ENCODE measurements at places on chromosomes 12 and 14.

DNA sequence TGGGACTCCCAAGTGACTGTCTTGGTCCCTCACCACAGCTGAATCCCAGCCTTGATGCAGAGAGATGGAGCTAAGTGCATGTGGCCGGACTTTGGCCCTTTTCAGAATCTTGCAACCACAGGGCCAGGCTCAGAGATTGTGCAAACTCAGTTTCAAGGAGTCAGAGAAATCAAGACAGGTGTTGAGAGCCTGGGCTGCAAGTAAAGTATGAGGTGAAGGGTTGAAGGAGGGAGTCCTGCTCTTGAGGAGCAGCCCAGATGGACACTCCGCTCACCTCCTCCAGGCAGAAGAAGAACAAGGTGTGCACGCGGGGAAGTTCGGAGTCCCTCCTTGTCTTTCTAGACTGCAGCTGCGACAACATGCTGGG, 6.3 kb upstream of the BMP4 start:
- DNase-seq, result no peak

GRCh38 chr12:101001669-101002068, 207.1 kb downstream of the ANO4 start:
- DNase-seq, result no peak

GRCh38 chr12:112354399-112354798, 27.8 kb downstream of the HECTD4 start:
- no peak for DNase-seq

GRCh38 chr12:30909349-30910037, 17.1 kb upstream of the TSPAN11 start:
- DNase-seq, result no peak

DNA sequence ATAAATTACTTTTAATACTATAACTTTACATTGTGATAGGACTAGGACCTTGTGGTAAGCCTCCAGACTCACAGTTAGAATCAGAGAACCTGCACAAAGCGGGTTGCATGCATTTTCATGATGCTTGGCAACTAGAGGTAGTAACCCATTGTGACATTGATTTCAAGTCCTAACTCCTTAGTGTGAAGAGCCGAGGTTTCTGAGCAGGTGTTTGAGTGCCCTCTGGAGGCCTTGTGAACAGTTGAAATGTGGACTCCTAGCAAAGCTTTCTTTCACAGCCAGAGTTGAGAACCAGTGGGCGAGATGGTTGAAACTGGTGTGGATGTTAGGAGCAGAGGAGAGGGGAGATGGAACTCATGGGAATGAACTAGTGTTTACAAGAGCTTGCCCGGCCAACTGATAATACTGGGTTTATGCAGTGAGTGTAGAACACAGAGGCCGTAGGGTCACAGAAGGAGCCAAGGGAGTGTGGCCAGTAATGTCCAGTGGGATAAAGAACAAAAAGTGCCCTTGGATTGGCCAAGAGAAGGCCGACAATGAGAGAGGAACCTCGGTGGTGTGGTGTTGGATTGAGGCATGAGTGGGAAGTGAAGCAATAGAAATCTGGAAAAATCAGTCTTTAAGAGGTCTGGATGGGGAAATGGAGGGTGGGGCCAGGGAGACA, 10.9 kb downstream of the ZNF664 start:
- peak; percentile 93 for DNase-seq

DNA sequence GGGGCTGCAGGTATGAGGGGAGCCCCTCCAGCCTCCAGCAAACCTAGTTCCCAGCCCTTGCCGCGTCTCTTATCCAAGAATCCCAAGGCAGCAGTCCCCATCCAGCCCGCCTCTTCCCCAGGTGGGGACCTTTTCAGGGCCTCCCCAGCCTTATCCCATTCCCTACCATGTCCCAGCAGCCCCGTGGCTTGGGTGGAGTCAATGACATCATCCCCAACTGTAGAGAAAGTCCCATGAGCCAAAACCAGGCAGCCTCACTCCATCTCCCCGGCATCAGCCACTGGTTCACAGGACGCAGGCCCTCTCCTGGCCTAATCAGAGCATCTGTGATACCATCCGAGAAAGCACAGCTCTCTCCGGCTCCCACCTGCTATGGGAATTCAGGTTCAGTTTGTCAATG, 131.0 kb downstream of the NCOR2 start:
- DNase-seq, result no peak

- no peak for DNase-seq
Observed at GRCh38 chr12:75476071-75476470, 4.5 kb upstream of the GLIPR1 start.

GRCh38 chr14:39080886-39081285, 22.1 kb downstream of the SEC23A start:
- DNase-seq, result no peak

DNA sequence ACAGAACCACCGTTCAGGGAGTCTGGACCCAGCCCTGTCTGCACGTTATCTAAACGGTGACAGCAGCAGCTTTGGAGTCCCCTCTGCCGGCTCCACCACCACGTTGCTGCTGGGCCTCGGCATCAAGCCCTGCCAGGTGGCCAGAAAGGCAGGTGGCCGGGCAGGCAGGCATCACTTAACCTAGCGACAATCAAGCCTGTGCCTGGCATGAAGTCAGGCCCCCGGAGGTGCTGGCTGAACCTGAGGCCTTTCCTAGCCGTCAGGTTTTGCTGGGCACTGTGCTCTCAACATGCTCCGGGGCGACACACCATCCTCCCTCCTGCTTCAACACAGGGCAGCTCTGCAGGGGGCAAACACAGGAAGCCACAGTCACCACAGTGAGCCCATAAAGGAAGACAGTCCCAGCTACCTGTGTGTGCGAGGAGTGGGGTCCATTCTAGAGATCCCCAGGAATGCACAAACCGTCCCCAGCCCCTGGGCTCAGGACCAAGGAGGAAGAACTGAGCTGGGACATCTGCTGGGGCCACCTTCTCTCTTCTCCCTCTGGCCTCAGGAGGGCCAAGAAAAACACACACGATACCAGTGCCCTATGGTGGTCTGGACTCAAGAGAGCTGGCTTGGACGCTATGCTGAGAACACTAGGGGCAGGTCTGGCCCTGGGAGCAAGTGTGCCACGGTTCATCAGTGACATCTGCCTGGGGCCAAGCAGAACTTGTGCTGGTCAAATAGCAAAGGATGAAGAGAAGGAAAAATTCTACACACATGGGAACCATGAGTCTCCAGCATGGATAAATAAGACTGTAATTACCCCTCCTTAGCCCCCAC, 44.7 kb downstream of the CCDC88C start:
- no peak for DNase-seq

- no peak for DNase-seq
Observed at GRCh38 chr14:33103489-33103888, 164.8 kb downstream of the NPAS3 start.

GRCh38 chr12:53221203-53222080, 10.6 kb downstream of the RARG start:
- DNase-seq, result no peak

DNA sequence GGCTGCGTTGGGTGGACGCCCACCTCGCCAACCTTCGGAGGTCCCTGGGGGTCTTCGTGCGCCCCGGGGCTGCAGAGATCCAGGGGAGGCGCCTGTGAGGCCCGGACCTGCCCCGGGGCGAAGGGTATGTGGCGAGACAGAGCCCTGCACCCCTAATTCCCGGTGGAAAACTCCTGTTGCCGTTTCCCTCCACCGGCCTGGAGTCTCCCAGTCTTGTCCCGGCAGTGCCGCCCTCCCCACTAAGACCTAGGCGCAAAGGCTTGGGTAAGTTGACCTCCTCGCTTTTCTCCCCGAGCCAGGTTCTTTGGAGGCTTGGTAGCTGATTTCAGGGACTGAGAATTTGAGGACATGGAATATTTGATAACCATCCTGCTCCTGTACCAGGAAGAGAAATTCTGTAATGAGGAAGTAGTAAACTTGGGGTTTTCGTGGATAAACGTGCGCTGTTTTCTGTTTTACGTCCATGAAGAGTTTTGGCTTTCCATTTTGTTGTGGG, 530 bp downstream of the APAF1 start:
- peak; percentile 47 for DNase-seq

DNA sequence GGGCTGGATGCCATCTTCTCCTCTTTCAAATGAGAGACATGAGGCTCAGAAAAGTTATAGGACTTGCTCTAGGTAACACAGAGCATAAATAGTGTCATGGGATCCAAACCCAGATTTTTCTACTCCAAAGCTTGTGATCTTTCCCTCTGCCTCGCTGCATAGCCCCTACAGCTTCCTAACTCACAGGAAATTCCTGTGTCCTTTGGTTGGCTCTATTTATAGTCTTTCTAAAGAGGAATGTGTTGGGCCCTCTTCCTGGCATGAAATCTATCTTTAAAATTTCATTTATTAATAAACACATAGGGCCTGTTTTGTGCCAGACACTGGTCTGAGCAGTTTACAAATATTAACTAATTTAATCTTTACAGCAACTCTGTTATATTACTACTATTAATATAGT, 9.8 kb upstream of the KCNA5 start:
- DNase-seq, result no peak

GRCh38 chr12:26434299-26435068, 239.1 kb downstream of the SSPN start:
- peak; percentile 73 for DNase-seq

GRCh38 chr12:11758510-11759493, 109.3 kb downstream of the ETV6 start:
- peak; percentile 45 for DNase-seq

DNA sequence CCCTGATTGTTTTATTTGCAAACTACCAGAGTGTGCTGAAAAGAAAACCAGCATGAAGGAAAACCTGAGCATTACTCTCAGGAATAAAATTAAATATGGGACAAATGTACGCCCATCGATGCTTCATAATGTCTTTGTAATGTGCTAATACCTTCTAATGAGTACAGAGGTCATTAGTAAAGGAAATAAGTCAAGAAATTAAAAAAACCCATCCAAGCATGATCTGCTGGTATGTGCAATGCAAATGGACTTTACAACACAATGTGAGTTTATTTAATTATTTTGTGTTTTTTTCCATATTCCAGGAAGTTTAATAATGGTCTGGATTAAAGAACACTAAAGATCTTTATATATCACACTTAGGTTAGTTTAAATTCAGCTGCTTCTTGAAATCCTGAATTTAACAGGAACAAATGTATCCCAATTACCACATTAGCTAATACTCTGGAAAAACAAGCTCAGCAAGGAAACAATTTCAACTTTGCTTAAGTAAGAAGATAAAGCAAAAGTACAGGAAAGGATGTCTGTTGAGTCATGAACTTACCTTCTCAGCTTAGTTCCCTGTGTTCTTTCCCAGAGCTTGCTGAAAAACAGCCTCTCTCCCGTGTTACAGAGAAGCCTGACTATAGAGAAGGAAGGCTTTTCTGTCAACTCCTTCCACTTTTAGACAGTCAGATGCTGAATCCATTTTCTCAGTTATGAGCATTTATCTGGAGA, 179.3 kb upstream of the TMEM260 start:
- no peak for DNase-seq

DNA sequence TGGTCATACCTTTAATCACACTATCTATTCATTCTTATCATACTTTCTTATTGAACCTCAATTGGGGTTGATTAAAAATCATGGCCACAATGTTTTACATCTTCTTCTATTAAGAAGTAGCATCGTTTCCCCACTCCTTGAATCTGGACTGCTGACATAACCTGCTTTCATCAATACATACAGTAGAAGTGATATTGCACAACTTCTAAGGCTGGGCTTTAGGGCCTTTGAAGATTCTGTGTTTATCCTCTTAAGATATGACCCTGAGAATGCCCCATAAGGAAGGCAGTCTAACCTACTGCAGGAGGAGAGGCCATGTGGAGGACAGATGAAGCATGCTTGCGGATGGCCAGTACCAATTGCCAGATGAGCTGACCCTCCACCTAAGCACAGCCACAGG, 1142.8 kb upstream of the SEL1L start:
- no peak for DNase-seq

DNA sequence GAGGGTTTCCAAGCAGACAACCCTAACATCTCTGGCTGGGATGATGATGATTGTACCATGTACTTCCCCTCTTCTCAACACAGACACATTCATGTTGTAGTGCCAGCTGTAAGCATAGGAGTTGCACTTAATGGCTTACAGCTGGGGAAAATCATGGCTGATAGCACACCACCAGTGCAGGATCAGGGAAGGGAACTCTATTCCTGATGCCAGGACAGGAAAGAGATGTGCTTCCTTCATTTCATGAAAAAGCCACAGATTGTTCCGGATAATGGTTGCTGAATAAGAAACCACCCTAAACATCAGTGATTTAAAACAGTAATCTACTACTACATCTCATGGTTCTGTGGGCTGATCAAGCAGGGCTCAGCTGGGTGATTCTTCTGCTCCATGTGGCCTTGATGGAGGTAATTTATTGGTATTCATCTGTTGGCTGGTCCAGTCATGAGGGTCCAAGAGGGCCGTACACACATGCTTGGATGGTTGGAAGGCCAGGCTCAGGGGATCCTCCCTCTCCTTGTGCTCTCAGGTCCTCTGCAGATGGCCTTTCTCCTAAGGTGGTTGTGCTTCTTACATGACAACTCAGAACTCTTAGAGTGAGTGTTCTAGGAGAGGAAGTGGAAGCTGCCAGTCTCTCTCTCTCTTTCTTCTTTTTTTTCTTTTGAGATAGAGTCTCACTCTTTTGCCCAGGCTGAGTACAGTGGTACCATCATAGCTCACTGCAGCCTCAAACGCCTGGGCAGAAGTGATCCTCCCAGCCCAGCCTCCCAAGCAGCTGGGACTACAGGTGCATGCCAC, 16.5 kb downstream of the TRAF3 start:
- no peak for DNase-seq

DNA sequence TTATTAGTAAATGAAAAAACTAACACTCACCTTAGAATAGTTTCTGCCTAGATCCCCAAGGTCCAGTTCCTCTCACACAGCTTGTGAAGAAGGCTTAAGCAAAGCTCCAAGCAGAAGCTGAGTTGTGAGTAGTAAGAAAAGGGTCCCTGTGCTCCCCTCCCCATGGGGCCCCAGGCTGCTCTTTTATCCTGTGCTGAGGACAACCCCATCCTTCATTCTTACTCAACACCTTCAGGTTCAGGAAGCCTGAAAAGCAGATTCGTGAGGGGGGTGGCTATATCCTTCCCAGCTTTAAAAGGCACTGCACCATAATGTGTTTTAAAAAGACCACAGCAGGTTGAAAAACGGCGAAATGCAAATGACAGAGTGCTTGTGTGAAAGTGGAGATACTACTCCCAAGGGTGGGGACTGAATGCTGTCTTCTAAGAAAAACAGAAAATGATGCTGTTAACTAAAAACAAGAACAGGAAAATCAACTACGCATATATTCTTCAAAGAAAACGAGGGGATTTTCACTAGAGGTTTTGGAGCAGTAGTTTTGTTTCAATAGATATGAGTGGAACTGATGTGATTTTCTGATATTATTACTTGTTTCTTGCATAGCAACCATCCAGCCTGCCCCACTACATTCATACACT, 182.7 kb downstream of the KTN1 start:
- no peak for DNase-seq

DNA sequence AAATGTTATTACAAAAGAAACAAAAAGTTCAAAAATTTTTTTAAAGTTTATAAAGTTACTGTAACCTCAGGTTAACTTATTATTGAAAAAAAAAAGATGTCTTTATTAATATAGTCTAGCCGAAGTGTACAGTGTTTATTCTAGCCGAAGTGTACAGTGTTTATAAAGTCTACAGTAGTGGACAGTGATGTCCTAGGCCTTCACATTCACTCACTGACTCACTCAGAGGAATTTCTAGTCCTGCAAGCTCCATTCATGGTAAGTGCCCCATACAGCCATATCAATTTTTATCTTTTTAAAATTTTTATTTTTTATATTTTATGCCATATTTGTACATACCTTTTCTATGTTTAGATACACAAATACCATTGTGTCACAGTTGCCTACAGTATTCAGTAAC, 10.4 kb downstream of the ATG2B start:
- DNase-seq, result no peak
